ENCODE measurements at places on chromosomes 3 and 15.

DNA sequence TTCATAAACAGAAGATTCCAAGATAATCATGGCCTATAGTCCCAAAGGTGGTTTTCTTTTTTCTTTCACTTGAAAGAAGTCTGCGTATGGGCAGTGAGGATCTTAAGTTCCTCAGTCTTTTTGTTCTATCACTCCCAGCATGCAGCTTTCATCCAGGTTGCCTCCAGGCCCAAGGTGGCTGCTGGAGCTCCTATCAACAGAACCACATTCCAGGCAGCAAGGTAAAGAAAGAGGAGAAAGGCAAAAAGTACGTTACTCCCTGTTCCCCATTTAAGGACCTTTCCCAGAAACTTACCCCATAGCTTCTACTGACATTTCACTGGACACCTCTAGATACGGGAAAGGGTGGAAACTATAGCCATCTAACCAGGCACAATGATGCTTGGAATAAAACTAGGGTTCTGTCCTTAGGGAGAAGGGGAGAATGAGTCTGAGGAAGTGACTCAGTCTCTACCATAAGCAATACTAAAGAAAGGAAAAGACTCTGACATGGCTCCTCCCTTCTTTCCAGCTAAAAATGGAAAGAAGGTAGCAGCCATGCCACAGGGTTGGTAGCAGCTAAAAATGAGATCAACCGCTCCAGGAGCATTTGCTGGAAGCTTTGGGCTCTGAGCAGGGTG lies 313.9 kb upstream of the NR2E3 start:
- DNase-seq, result no peak

GRCh38 chr15:47136236-47136635 lies 581.1 kb upstream of the SEMA6D start:
- no peak for DNase-seq

GRCh38 chr3:177424521-177424920 lies 227.2 kb upstream of the TBL1XR1 start:
- DNase-seq, result no peak

DNA sequence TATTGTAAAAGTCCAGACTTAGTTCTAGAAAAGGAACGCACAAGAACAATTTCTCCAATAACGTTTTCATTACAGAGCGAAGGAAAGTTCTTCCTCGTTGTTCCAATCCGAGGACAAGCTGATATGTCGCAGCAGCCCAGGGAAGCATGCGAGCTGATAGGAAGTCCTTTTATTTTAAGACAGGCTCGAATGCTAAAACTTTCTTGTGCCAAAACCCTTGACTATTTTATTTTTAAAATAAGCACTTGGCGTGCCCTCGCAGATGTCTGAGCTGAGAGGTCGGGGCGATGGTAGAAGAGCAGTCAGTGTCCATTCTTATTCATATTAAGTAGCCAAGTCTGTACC lies 433 bp upstream of the MITF start:
- DNase-seq, result no peak

GRCh38 chr3:119723022-119723421 lies 20.2 kb downstream of the CFAP91 start:
- DNase-seq, result no peak

- DNase-seq, result no peak
Measured at GRCh38 chr3:126275620-126275904, 81.6 kb downstream of the KLF15 start.

GRCh38 chr3:111915905-111916304 lies 56.8 kb downstream of the PHLDB2 start:
- no peak for DNase-seq

DNA sequence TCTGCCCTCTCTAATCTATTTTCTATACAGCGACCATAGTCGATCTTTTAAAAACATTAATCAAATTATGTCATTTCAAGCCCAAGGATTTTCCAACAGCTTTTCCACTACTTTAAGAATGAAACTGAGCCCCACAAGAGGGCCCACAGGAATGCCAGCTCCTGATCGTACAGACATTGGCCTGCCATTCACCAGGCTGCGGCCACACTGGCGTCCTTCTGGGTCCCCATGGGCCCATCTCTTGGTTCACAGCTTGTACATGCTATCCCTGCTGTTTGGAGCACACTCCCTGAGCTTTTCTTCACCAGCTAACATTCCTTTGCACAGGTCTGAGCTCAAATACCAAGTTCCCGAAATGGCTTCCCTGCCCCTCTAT lies 149.6 kb downstream of the MYLK start:
- DNase-seq, result no peak

DNA sequence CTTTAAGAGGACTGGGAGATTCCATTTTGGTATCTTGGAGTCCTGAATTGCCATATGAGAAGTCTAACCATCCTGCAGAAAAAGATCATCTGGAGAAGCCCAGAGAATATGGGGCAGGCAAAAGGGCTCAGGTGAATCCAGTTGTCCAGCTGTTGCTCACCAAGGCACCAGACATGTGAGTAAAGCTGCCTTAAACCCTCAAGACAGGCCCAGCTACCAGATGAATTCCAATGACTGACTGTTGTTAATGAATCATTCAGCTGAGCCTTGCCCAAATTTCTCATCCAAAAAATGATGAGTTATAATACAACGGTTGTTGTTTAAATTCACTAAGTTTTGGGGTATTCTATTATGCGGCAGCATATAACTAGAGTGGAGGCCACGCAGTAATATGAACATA lies 22.0 kb upstream of the NANOGP8 start:
- no peak for DNase-seq

DNA sequence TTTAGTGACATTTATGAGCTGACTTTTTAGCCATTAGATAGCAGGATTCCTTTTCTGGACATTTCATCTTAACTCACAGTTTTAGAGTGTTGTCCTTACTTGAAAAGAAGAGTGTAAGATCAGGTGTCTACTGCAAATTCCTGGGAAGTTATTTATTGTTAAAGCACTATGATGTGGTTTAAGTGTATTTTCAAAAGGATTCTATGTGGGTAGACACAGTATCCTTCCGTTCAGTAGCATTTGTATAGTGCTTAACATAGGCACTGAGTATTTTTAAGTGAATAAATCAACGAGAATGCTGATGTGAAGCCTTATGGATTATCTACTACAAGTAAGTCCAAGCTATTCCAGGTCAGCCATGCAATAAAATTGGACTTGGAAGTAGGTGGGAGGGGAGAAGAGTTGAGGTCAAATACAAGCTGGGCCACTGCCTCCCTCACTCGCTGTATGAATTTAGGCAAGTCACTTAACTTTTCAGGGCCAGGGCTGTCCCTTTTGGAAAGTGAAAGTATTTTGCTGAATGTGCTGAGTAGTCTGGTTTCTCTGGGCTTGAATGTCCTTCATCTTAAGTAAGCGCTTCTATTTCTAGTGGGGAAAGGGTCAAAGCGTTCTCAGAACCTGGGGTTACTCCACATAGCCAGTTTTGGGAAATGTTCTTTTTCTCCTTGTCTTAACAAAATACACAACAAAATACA lies 48.6 kb downstream of the GAP43 start:
- no peak for DNase-seq

DNA sequence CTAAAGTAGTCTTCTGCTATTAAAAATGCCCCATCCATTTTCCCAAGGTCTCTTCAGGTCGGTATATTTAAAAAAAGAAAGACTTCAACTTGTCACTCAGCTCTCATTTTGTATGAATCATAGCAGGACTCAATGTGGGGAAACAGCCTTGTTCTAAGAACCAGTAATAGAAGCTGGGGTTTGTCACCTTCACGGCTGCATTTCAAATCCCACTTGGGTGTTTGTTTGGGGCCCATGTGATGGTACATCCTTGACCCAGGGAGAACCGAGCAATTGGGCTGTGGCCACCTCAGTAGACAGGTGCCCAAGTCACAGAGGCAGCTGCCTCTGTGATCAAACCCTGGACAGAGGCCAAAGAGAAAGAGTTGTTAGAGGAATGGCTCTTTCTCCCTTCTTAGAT lies 70.3 kb upstream of the ARL8B start:
- no peak for DNase-seq

- no peak for DNase-seq
Measured at GRCh38 chr3:186068243-186068552, 40.7 kb downstream of the ETV5 start.

DNA sequence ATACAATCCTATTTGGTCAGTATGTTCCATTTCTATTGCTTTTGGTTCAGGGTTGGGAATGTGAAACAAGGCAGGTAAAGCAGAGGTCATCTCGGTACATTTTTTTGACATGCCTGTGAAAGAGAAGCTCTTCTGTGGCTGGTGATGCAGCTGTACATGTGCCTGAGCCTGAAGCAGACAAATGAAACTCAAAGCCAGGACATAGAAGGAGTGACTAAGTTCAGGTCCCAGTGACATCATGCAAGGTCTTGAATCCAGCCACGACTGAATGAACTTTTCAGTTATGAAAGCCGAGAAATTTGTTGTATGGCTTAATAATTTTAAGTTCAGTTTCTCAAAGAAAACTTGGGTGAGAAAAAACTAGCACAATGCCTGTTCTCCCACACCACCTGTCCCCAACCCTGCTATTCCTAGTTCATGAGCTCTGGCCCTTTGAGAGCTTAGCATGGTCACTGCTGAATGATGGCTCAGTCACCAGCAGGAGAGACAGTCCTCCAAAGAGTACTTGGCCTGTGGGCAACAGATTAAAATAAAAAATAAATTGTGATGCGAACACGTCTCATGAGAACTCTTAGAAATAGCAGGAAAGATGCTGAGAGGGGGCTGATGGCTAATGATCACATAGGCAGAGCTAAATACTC lies 600.2 kb upstream of the GRM7 start:
- no peak for DNase-seq

DNA sequence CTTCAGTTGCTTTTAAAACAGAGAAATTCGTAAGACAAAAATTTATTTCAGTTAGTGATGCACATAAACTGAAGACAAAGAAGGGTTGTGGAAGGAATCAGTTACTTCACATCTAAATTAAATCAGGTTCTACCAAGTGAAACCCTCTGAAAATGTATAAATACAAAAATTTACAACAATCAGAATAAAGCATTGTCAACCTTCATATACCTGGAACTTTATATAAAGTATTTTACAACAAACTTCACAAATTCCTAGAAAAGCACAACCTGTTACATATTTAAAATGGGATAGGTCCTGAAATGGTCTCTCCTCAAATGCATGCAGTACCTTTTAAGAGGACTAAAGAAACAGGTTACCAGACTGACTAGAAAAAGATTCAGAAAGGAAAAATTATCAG lies 26.9 kb downstream of the ATOSA start:
- DNase-seq, result no peak

DNA sequence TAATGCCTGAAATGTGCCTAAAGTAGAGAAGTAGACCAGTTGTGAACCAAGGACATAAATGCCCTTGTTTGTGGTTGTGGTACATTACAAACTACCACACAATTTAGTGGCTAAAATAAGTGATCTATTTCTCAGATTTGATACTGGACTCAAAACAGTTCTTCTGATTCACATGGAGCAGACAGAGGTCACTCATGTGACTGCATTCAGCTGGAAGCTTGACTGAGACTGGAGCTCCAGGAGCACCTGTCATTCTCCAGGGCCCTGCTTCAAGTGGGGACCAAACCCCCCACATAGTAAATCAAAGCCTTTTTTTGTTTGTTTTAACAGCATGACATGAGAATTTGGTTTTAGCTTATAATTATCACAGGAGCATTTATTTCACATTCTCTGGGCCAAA lies 301.2 kb downstream of the OXSM start:
- DNase-seq, result no peak

DNA sequence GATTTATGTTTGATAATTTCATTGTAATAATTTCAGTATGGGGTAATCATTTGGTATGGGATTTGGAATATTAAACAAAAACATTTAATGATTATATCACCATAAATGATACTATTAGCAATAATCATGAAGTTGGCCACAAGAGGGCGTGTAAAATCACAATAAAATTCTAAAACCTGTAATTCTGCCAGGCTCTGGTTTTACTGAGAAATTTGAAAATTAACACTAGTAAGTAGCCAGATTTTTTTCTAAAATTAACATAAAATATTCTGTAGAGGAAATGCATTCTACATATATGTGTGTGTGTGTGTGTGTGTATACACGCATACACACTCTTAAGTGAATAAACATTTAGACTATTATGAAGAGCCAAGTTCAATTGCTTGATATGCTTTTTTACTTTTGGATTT lies 40.5 kb downstream of the FEZF2 start:
- DNase-seq, result no peak

- DNase-seq, result no peak
Measured at GRCh38 chr3:74590620-74591262, 23.7 kb downstream of the CNTN3 start.

DNA sequence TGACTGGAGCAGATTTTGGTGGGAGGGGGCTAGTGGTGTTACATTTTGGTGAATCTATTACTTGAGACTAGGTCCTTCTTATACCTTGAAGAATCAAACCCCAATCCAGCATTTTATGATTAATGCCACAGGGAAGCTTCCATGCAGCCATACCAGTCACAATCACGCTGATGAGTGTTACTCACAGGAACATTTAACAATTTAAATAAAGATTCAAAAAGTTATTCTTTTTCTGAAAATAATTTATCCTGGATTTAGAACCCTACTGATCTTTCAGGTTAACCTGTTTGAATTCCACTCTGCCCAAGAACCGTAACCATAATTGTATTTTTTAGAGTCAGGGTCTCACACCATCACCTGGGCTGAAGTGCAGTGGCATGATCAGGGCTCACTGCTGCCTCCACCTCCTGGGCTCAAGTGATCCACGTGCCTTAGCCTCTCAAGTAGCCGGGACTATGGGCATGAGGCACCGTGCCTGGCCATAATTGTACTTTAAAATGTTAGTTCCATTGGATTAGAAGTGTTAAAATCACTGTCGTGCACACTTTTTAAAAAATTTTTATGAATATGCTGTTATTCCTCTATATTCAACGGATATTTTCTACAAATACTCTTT lies 929 bp upstream of the MTMR10 start:
- DNase-seq, result no peak

GRCh38 chr3:12611117-12611516 lies 52.8 kb downstream of the RAF1 start:
- no peak for DNase-seq

DNA sequence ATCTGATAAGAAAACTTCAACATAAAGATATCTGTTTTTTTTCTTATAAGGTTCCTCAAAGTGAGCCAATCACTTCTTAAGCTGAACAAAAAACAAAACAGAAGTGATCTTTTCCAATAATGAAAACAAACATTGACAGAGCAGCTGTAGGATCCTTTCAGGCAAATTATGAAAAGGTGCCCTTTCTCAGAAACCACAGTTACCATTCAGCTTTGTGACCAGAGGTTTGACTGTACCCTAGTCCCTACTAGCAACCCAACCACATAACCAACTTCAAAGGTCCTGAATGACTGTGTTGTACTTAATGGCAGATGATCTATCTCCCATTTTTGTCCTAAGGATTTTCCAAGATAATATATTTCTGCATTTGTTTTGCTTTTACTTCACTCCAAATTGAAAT lies 39.4 kb upstream of the CCR2 start:
- no peak for DNase-seq

DNA sequence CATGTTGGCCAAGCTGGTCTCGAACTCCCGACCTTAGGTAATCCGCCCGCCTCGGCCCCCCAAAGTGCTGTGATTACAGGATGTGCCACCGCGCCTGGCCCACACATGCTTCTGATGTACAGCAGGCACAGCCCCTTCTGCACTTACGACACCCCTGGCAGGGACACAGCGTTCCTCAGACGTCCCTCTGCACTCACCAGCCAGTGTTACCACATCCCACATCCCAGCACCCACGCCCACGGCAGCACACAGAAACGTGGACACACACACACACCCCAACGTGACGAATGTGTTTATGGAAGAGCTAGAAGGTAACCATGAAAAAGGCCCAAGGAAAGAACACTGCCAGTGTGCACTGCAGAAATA lies 576 bp upstream of the RPAP1 start:
- DNase-seq, result peak; percentile 36
